Astrocyte (in vitro differentiated cells and primary cell): ENCODE measurements at places on chromosomes 6 and 20. TPM values are rescaled to one million over a fixed set of nuclear protein-coding genes. Genes with fewer than 3 reads are reported as not detected.

DNA sequence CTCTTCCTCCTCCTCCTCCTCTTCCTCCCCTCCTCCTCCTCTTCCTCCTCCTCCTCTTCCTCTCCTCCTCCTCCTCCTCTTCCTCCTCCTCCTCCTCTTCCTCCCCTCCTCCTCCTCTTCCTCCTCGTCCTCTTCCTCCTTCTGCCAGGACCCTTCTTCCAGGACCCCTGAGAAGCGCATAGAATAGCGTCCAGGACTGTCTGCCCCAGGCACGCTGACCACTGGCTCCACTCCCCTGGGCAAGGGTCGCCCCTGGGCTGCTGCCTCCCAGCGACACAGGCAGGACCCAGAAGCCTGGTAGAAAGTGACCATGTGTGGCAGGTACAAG lies 42.4 kb upstream of the BHLHE23 start:
- no peak for DNase-seq

Gene SPACA1
- not detected in 2 replicates for total RNA-seq

DNA sequence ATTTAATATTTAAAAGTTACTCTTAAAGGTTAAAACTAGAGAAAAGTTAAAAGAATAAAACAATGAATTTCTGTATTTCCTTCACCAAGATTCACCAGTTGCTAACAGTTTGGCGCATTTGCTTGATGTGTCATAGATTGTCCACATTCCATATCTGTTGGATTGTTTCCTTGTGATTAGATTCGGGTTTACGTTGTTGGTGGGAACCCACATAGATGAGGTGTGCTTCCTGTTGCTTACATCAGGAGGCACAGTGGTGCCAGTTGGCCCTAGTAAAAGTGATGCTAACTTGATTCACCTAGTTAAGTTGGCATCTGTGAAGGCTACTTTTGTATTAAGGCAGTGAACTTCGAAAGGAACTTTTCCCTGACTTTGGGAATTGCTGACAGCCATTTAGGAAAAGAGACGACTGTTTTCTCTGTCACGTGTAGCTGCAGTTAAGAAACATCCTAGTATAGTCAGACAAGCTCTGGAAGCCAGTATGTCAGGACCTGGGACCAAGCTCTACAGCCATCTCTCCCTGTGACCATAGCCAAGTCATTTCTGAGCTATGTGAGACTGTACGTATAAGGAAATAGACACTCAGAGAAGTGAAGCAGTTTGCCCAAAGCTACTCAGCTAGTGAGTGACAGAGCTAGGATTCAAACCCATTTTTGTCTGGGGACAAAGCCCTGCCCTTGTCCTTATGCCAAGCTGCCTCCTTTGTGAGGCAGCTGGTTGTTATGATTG lies 49.0 kb downstream of the PPARD start:
- DNase-seq, result peak; percentile 98

DNA sequence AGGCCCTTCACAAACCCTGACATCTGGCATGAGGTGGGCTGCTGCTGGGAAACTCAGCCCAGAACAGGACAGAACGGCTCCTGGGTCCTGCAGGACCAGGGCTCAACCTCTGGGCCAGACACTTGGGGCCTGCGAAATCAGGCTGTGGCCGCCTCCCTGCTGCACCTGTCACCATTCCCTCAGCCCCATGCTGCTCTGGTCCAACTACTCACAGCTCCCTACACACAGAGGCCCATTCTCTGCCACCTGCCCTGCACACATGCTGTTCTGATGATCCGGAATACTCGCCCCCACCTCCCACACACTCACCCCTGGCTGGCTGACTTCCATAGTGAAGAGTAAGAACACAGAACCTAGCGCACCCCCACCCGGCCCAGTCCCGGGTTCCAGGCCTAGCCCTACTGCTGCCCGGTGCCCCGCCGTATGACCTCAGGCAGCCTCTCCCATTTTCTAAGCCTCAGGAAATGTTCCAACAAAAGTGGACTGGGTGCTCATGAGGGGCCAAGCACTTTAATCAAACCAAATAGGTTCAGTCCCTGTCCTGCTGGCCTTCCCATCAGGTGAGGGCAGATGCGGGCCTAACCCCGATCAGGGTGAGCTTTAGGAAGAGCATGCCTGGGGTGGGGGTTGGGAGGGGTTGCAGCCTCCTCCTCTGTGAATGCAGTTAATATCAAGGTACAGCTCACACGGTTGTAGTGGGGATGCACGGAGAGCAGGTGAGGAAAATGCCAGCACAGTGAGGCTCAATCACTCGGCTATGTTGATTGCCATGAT lies 3.9 kb downstream of the PEDS1 start:
- DNase-seq, result no peak

GRCh38 chr6:120608826-120609225 lies 725.5 kb downstream of the TBC1D32 start:
- peak; percentile 42 for DNase-seq

- DNase-seq, result no peak
These were observed 66.6 kb downstream of the PREX1 start for GRCh38 chr20:48761023-48761785.

- peak; percentile 2 for DNase-seq
These were observed 185.5 kb upstream of the NRSN1 start for GRCh38 chr6:23940466-23940865.

Gene POU3F2
- total RNA-seq, result 1.9 and 2.1 TPM in 2 replicates

DNA sequence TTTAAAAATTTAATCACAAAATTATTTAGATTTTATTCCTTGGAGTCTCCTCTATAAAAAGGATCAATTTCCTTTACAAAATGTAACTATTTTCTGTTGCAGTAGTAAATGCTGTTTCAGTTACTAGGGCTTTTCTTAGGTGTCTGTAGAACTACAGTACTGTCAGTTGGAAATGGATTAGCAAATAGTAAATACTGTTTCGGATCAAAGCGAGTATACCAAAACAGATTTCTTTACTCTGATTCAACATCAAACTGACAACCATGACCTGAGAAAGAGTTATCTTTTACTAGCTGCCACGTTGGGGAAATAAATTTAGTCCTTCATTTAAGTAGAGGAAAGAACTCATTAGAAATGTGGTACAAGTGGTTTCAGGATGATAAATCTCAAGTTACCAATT lies 172.5 kb downstream of the HS3ST5 start:
- no peak for DNase-seq

Gene CLPSL2
- not detected in 2 replicates for total RNA-seq

Gene CDYL
- 77.2 and 87.1 TPM in 2 replicates for total RNA-seq

Gene RAET1G
- not detected in 2 replicates for total RNA-seq

GRCh38 chr6:26363882-26364701 lies 906 bp upstream of the BTN3A2 start:
- DNase-seq, result no peak

DNA sequence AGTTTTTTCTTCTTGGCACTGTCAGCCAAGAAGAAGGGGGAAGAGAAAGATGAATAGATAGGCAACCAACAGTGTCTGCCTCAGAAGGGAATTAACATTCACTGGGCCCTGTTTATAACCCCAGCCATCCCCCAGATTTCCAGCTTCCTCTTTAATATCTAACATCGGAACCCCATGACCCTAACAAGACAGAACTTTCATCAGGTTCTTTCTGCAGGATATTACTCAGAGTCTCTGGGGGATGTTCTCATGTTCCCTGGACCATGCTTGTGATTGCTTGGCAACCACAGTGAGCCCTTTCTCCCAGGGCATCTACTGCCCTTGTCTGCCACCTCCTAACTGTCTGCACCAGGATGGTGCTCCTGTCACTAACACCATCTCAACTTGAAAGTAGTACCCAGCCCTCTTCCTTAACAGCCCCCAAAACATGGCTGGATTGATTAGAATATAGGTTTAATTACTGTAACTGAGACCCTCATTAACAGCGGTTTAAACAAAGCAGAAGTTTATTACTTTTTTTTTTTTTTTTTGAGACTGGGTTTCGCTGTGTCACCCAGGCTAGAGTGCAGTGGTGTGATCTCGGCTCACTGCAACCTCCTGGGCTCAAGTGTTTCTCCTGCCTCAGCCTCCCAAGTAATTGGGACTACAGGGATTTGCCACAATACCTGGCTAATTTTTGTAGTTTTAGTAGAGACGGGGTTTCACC lies 12.0 kb upstream of the PTPN1 start:
- no peak for DNase-seq

- DNase-seq, result no peak
These were observed 240.4 kb downstream of the CDC5L start for GRCh38 chr6:44627883-44628271.

Gene KCNQ2
- total RNA-seq, result 11.5 and 11.9 TPM in 2 replicates

GRCh38 chr6:105533301-105533700 lies 130.4 kb upstream of the PREP start:
- DNase-seq, result no peak

Gene FLRT3
- total RNA-seq, result 6.9 and 14.6 TPM in 2 replicates

DNA sequence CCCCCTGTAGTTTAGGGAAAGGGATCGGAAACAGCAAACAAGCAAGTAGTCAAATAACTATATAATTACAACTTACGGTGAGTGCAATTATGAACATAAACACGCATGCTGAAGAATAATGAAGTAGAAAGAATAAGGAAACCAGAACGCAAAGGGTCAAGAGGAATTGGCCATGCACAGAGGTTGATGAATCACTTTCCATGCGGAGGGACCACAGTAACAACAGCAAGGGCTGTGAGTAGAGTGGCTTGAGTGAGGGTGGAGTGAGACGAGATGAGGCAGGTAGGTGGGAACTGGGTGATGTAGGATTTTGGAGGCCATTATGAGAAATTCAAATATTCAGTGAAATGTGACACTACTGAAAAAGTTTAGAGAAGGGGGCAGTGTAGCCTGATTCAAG lies 112.2 kb upstream of the LAMP5 start:
- no peak for DNase-seq

DNA sequence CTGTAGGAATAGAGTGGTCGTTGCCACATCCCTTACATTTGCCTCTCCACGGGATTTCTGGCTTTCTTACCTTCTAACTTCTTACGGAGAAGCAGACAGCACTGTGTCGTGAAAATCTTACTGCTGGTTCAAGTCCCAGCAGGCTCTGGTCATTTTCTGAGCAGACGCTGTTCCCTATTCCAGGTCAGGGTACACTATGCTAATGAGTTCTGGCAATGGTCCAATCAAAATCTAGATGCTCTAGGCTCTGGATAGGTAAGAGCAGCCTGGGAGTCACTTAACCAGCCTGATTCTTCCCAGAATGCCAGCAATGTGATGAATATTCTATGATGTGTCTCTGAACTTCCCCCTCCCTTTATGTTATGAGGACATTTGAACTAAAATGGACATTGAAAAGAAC lies at the start of gene GCM1:
Gene GCM1 (minus strand): TSS at position 158 of the 400 bp plus-strand sequence. CDS start 3,209 bp downstream, outside the sequence.
- DNase-seq, result no peak

Gene BPI
- total RNA-seq, result not detected in 2 replicates

GRCh38 chr20:6768228-6769140 lies 998 bp downstream of the BMP2 start:
- DNase-seq, result peak; percentile 38

DNA sequence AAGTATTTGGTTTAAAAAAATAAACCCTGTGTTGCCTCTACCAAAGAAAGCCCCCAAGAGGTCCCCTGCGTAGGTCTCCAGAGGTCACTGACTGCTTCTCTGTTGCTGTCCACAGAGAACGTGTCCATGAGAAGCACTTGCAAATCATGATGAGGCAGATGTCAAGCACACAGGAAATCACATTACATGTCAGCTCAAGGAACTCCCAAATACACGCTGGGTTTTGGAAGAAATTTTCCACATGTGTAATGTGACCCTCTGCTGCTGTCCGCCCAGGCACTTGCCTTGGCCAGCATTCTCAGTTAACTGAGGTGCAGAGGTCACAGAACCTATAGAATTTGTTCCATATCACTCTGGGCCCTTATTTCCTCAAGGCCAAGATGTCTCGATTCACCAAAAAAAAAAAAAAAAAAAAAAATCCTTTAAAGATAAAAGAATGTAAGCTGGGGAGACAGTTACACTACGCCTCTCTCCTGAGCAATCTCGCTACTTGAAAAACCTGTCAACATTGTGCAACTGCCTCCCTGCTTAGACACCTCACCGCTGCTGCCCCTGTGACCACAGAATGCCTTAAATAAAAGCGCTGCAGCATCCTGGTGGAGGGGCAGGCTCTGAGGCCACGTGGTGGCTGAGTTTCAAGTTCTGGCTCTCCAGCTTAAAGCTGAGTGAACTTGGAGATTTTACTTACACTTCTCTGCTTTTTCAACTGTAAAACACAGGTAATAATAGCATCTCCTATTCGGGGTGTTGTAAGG lies 42.3 kb downstream of the SLC22A23 start:
- peak; percentile 86 for DNase-seq

- no peak for DNase-seq
These were observed 9.5 kb downstream of the MBOAT1 start for GRCh38 chr6:20202699-20203302.

Gene VSTM2L
- 17.7 and 18.5 TPM in 2 replicates for total RNA-seq

GRCh38 chr20:53187392-53188068 lies 215.4 kb downstream of the TSHZ2 start:
- DNase-seq, result peak; percentile 64

Gene SAMD10
- total RNA-seq, result 2.7 and 4.3 TPM in 2 replicates

Gene CCN6
- total RNA-seq, result not detected in 2 replicates

DNA sequence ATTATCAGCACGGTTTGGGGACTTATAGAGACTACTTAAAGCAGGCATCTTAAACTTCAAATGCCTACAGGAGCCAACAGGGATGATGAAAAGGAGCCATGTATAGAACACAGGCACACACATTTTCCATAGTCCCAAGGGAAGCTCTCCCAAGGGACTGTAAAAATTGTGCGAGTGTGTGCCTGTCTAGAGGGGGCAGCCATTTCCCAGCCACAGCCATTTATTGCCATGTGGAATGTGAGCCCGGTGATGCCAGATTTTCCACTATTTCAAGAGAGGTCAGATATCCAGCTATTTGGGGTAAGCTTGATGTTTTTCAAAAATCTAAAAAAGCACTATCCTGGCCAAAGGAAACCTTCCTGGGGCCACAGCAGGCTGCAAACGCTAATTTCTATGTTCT lies 24.1 kb upstream of the RALY start:
- DNase-seq, result no peak

Gene FAM217B
- 20.6 and 23.0 TPM in 2 replicates for total RNA-seq

Gene GSTA3
- not detected in 2 replicates for total RNA-seq

DNA sequence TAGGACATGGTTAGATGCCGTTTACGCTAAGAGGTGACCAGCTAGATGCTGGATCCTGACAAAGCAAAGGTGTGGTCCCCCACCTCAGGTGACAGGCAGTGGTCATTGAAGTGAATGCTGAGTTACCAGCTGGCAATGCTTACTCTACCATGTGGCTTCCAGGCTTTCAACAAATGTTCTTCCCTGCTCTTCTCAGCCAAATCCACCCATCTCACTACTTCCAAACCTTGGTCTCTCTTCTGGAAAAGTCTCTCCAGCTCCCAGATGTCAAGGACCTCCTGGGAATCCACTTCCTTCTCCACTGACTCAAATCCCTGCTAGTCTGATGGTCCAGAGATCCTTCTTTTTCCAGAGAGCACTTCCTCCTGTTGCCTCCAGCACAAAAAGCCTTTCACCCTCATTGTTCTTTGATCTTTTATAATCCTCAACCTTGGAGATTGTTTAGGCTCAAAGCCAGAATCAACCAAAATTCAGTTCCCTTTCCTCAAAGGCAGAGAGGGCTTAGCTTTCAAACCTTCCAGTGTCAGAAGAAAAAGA lies 228.0 kb downstream of the ZNF217 start:
- DNase-seq, result no peak

Gene ADGRF5
- total RNA-seq, result 0.54 and 1.1 TPM in 2 replicates
